Effector CD4-positive, alpha-beta T cell (primary cell): ENCODE measurements at places on chromosomes 4 and X.

DNA sequence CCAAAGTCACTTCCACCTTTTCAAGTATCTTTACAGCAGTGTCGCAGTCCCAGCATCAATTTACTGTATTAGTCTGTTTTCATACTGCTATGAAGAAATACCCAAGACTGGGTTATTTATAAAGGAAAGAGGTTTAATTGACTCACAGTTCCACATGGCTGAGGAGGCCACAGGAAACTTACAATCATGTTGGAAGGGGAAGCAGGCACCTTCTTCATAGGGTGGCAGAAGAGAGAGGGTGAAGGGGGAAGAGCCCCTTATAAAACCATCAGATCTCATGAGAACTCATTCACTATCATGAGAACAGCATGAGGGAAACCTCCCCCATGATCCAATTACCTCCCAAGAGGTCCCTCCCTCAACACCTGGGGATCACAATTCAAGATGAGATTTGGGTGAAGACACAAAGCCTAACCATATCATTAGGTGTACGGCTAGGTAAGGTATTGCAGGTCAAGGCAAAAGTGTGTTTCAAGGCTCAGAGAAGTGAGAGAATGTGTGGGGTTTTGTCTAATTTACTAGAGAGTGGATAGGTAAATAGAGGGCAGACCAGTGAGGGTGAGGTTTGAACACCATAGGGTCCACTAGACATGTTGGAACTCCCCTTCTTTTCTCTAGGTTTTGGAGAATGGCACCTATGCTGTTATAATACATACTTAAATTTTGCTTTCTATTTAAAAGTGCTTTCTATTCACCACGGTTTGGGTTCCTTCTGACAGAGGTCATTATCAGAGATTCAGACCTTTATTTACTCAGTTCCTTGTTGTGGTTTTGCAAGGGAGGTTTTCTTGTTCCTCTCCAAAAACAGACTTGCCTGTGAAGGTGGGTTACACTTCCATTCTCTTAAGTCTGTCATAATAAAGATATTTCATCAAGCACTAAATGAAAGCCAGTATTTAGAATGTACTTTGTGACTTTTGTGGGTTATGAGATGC lies 186.6 kb downstream of the CPEB2 start:
- DNase-seq, result no peak

- DNase-seq, result no peak
These were observed 622.0 kb downstream of the CENPC start for GRCh38 chr4:66923081-66923865.

GRCh38 chrX:65127842-65128241 lies 151.6 kb upstream of the ZC4H2 start:
- no peak for DNase-seq

GRCh38 chrX:34638116-34638515 lies 19.0 kb downstream of the TMEM47 start:
- DNase-seq, result no peak

DNA sequence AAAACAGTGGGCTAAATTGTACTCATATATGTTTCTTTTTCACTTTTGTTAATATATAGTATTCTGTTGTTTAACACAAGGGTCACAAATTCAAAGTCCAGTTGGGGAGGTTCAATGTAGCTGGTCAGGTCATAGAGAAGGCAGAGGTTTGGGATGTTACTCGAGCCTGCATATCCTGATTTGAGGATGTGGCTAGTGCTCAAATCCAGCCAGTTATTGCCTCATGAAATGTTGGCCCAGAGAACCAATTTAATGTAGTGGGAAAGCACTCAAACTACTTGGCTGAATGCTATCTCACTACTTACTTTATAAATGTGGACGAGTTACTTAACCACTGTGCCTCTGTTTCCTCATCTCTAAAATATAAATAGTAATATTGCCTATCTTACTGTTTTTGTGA lies 12.5 kb downstream of the USO1 start:
- no peak for DNase-seq
